ENCODE measurements at places on chromosomes 6 and 20.

DNA sequence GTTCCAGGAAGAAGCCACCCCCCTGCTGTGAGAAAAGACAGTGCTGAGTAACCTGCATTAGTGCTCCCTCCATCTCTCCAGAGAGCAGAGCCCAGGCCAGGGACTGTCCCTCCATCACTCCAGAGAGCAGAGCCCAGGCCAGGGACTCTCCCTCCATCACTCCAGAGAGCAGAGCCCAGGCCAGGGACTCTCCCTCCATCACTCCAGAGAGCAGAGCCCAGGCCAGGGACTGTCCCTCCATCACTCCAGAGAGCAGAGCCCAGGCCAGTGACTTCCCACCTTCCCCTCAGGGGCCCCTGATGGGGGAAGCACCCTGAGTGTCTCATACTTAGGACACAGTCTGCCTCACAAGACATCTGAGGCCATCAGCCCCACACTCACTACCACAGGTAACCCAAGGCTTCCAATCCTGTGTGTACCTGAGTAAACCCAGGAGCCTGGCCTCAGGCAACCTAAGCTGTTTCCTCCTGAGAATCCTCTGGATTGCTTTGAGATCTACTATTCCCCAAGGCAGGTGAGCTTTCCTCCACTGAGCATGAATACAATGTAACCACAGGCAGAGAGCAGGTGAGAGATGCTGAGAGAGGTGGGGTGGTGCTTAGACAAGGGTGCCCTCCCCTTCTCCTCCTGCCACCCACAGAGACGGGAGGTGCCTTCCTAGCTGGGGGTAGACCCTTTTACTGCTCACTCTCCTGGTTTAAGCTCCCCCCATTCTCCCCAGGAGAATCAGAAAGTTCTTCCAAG is 4.9 kb downstream of the TBXT start:
- DNase-seq: no peak

GRCh38 chr6:112525749-112526148 is 178.6 kb downstream of the RFPL4B start:
- no peak for DNase-seq

GRCh38 chr20:36629719-36630681 is 16.0 kb downstream of the SLA2 start:
- peak; percentile 56 for DNase-seq

- no peak for DNase-seq
Measured at GRCh38 chr6:8906699-8907098, 471.4 kb upstream of the SLC35B3 start.

- no peak for DNase-seq
Measured at GRCh38 chr6:68880050-68880813, 245.2 kb downstream of the ADGRB3 start.

DNA sequence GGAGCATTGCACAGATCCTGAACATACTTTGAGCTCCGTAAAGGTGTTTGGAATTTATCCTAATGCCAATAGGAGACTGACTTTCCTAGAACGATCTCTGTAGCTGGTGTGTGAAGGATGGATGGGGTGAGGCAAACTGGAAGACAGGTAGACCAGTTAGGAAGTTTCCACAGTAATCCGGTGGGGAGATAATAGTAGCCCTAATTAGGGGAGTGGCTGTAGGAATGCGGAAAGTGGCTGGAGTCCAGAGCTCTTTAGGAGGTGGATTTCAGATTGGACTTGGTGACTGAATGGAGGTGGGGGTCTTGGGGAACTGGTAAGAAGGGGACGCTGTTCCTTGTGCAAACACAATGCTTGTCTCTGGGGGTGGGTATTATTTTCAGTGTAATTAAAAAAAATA is 146.3 kb downstream of the SOX4 start:
- no peak for DNase-seq

DNA sequence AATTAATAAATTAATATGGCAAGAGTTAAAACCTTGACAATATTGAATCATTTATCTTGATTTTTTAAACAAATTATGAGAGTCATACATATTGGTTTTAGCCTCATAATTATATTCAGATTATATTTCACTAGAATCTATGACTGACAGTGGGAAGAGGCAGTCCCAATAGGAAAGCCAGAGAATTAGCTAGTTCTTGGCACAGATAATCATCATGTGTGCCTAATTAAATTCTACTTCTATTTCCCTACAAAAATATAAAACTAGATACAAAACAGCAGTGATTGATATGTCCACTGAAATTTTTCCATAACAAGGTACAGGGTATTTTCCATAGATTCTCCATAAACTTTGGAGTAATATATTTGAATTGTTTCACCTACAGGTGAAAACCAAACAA is 38.6 kb downstream of the COL9A1 start:
- no peak for DNase-seq

DNA sequence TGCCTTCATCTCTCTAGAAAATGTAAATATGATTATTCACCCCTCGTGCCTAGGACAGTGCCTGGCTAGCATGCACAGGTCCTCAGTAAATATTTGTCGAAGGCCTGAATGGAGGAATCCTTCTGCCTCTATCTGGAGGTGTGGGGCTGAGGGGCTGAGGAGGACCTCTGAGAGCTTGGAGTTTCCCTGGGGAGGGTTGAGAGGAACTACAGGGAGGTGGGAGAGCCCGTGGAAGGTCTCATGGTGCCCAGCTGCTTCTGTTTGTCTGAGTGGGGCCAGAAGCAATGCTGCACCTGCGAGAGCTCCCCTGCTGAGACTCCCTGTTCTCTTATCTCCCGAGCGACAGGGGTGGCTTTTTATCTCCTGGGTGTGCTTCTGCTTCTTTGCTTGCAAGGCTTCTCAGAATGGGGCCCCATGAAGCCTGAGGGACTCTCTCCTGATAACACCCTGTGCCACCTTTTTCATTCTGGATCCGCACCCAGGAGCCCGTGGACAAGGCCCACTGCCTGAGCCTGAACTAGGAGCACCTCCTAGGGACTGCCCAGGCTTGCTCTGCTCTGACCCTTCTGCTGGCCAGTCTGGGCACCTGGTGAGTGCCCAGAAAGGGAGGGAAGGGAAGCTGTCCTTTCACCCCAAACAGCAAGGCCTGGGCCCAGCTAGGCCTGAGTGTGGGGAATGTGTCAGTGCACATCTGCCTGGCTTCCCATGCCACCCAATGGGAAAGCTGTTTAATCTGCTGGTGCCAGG is 2.4 kb downstream of the SLC29A1 start:
- DNase-seq: no peak

DNA sequence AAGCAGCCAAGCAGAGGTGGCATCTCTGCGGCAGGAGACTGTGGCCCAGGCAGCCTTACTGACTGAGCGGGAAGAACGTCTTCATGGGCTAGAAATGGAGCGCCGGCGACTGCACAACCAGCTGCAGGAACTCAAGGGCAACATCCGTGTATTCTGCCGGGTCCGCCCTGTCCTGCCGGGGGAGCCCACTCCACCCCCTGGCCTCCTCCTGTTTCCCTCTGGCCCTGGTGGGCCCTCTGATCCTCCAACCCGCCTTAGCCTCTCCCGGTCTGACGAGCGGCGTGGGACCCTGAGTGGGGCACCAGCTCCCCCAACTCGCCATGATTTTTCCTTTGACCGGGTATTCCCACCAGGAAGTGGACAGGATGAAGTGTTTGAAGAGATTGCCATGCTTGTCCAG is 5.9 kb upstream of the PHF1 start:
- no peak for DNase-seq

DNA sequence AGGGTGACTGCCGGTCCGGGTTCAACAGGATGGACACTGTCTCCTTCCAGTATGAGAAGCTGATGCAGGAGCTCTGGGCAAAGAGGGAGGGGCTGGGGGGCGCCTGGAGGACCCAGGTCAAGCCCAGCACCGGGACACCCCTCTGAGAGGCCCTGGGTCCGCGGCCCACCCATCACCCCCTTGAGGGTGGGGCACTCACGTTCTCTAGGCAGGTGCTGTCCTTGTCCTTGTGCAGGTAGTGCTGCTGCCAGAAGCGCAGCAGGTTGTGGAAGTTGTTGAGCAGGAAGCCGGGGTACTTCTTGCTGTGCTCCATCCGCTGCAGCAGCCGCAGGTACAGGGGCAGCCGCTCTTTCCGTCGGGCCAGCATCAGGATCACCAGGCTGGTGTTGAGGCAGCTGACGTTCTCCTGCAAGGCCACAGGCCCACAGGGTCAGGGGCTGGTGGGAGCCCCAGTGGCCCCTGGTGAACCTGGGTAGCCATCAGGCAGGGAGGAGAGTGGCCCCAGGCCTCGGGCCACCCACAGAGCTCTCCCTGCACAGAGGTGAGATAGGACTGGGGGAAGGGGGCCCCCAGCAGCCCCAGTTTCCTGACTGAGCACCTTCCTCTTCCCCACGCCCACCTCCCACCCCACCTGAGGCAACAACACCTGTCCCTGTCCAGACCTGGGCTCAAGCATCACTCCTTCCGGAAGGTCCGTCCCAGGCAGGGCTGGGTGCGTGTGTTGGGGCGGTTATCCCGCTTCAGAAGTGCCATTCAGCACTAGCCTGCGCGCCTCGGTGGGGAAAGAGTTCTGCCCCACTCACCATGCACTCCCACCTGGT is 47.8 kb downstream of the MYH7B start:
- no peak for DNase-seq

- no peak for DNase-seq
Measured at GRCh38 chr20:3109350-3110302, 25.1 kb upstream of the AVP start.

GRCh38 chr20:24492031-24492607 is 22.7 kb downstream of the SYNDIG1 start:
- no peak for DNase-seq

DNA sequence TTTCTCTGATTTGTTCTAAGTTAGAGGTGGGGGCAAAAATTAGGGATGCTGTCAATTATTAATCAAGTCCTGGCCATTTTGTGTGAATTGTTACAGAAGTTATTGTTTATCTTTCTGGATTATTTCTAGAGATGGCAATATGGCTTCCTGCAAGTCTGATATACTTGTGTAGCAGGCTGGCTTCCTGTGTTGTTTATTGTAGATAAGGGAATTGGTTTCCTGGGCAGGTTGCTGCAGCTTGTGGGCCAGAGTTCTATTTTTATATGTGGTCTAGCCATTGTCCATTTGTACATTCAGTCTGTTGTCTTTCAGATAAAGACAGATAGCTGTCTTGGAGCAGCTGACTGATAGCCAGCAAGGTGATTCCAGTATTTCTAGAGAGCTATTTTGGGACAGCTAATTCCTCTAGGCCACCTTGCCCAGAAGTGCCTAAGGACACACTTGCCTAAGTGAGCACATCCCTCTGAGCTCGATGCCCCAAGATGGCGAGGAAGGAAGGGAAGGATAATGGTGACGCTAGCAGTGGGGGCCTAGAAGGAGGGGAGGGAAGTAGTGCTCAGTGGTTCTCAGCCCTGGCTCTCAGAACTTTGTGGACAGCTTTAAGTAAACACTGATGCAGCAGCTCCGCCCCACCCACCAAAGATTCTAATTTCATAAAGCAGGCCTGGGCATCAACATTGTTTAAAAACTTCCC is 25.5 kb downstream of the DDO start:
- DNase-seq: no peak

Data from CD4-positive, alpha-beta T cell treated with Interleukin-21 for 1 hour (primary cell).